NCI-H2081 treated with DMSO at 0.1 percent for 48 hours (cell line): ENCODE measurements at places on chromosomes 13 and 19.

- DNase-seq, result no peak
These were observed 2.7 kb downstream of the C2CD4C start for GRCh38 chr19:406135-406781.

DNA sequence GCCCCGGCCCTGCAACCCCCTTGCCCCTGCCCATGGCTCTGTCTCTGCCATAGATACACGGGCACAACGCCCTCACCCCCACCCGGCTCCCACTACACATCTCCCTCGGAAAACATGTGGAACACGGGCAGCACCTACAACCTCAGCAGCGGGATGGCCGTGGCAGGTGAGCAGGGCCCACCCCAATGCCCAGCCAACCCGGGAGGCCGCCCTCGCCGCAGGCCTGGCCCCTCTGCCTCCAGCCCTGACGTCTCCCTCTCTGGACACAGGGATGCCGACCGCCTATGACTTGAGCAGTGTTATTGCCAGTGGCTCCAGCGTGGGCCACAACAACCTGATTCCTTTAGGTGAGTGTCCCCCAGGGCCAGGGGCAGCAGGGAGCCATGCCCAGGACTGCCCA, 7.7 kb downstream of the YIPF2 start:
- DNase-seq, result no peak

- DNase-seq, result no peak
These were observed 13.7 kb upstream of the SMARCA4 start for GRCh38 chr19:10946958-10947657.

DNA sequence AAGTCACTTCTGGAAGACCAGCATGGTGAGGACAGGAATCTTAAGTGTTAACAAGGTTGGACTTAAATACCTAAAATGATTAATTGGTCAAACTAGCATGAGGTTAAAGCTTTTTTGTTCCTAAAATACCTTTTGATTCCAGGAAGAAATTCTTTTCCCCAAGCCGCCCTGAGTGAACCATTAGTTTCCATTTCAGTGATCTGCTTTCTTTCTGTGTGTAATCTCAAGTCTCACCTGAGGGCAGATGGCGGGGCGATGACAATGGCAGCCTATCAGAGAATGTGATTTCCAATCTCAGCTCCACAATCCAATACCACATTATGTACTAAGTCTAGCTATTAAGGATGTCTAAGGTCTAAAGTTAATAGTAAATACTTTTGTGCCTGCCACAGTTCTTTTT, 390.9 kb upstream of the SGCG start:
- DNase-seq, result no peak

DNA sequence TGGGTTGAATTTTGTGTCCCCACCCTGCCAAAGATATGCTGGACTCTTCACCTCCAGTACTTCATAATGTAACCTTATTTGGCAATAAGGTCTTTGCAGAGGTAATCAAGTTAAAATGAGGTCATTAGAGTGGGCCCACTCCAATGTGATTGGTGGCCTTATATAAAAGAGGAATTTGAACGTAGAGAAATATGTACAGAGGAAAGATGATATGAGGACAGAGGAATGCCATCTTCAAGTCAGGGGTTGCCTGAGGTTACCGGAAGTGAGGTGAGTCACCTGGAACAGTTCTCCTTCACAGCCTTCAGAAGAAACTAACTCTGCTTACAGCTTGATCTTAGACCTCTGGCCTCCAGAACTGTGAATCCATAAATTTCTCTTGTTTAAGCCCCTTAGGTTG, 69.9 kb downstream of the GPC5 start:
- DNase-seq, result no peak
